Peyer's patch (tissue), 4 donors: ENCODE measurements at places on chromosomes 3 and 15. TPM values are rescaled to one million over a fixed set of nuclear protein-coding genes. Genes with fewer than 3 reads are reported as not detected.

The RAB6B gene
- total RNA-seq, result 0.80 TPM

The IRAK2 gene
- total RNA-seq, result 17.3 TPM

GRCh38 chr3:140391061-140391460 is 286.8 kb upstream of the TRIM42 start:
- DNase-seq, result no peak

DNA sequence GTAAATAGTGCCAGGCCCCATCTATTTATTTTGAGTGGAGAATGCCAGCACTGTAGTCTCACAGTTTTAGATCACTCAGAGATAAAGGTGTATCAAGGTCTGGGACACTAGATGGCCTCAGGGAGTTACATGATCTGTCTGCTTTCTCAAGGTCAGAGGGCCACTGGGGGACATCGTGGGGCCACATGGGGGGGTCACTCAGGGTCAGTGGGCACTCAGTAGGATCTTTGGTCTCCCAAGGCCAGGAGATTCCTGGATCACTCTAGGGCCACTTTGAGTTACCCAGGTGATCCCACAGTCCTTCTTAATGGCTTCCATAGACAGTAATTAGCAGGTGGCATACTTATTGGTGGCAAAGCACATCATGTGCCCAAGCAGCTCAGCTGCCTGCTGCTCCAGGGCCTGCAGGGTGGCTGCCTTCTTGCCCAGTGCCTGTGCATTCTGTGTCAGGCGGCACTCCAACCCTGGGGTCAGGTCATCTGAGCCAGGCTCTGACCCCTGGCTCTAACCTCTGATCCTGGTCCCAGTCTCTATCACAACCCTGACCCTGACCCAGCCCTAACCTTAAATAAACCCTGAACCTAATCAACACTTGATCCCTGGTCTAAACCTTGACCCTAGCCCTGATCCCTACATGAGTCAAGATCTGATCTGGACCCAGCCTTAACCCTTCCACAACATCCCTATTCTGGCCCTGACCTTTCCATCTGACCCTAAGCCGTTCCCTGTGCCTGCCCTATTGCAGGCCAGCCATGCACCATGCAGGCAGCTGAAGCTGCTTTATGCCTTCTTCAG is 1.8 kb upstream of the LAMB2 start:
- no peak for DNase-seq

The SLC28A1 gene
- 67.6 TPM for total RNA-seq

The PTX3 gene
- total RNA-seq, result 0.94 TPM

DNA sequence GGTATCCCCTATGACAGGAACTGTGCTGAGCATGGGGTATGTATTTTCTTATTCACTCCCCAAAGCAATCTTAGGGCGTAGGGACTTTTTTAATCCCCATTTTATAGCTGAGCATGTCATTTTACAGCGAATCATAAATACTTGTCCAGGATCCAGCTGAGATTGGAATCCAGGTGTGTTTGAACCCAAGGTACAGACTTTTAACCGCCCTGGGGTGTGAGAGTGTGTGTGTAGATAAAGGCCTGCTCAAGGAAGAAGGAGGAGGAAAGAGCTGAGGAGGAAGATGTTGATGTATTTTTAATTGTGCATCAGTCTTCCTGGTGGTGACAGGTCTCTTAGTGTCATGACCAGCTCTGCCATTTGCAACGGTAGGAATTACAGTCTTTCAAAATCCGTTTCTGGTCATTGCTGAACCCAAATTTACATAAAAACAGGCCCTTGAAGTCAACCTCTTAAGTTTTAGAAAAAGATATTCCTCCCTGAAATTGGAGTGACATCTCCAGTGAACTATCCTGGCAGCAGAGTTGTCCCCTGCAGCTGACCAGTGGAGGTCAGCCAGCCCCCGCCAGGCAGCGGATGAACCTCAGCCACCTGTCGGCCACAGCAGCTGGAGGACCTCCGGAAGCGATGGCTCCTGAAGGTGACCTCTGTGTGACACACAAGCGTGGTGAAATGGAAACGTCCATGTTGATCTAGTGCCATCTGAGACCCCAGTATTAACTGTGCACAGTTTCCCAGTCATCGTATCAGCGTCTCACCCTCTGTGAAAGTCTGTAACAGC is 92.8 kb upstream of the MITF start:
- peak; percentile 57 for DNase-seq

GRCh38 chr3:171660188-171660587 is 150.1 kb downstream of the PLD1 start:
- no peak for DNase-seq

The CORO2B gene
- total RNA-seq, result 9.1 TPM

DNA sequence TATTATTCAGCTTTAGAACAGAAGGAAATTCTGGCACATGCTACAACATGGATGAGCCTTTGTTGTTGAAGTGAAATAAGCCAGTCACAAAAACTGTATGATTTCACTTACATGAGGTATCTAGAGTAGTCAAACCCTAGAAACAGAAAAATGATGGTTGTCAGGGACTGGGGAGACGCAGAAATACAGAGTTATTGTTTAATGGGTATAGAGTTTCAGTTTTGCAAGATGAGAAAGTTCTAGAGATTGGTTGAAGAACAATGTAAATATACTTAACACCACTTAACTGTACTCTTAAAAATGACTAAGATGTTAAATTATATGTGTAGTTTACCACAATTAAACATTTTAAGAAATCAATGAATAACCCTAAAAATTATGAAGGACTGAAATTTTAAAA is 15.8 kb downstream of the SPTSSB start:
- DNase-seq, result no peak

GRCh38 chr15:29031502-29032228 is 145.9 kb downstream of the APBA2 start:
- DNase-seq, result no peak

- no peak for DNase-seq
Measured at GRCh38 chr3:3618623-3619022, 180.6 kb upstream of the LRRN1 start.

GRCh38 chr15:69002783-69003182 is 11.7 kb upstream of the NOX5 start:
- no peak for DNase-seq

DNA sequence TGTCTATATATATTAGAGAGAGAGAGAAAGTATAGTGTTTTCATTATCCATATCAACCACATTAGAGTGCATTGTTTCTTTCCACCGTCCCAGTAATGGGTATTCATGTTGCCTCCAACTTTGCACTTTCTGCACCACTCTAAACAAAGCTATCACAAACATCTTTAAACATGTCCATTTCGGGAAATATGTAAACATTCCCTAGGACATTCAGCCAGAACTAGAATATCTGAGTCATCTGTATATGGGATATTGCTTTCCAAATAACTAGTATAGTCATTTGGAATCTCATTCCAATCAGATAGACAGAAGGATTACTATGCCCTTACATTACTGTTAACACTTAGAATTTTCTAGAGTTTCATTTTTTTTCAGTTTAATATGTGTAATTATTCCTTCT is 914.9 kb upstream of the EPHA6 start:
- no peak for DNase-seq

DNA sequence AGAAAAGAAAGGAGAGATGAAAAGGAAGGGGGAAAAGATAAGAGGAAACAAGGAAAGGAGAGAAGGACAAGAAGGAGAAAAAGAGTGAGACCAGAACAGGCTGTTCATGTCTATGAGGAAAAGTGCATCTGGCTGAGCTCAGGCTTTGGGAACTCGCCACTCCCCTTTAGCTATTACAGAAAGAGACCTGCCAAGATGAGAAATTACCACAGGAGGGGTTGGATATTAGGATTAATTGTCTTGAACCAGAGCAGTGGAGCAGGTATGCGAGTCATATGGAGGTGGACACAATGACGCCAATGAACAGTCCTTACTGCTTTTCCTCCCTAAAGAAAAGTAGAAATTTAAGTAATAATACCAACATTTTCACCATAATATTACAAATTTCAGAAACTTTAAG is 577.0 kb upstream of the ARRDC4 start:
- DNase-seq, result no peak

The C3orf22 gene
- total RNA-seq, result not detected

DNA sequence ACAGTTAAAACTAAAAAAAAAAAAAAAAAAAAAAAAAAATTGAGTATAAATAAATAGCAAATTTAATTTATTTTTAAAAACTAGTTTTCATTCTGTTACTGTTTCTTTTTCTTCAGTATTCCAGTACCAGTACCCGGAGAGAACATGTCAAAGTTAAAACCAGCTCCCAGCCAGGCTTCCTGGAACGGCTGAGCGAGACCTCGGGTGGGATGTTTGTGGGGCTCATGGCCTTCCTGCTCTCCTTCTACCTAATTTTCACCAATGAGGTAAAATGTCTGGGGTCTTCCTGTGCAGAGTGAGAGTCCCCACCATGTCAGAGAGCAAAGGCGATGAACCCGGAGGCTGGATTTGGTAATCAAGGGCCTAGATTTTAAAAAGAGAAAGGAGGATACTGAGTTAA is 4.4 kb downstream of the TMEM43 start:
- no peak for DNase-seq

DNA sequence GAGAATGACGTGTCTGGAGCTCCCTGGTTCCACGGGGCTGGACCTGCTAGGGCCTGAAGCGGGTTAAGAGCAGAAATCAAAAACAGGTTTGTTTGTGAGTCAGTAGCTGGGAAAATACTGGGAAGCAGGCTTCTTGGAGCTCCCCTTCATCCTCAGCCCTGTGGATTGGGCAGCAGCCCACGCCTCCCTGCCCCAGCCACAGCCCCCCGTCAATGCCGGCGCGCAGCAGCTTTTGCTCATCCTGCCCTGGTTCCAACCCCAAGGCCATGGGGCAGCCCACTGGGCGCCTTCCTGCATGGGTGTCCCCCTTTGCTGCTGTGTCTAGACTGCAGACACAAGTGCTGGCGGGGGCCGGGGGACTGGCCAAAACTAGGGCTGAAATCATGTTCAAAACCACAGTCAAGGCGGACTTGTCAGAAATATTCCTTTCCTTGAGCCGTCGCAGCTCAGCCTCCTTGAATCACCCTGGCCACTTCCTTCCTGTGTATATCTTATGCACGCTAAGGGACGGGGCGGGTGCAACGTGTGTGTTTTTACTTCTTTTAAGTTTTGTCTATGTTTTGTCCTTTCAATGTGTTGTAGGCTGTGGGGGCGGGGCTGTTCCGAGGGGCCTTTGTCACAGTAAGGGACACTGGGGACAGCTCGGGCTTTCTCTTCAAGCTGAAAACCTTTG is 108.1 kb downstream of the KLF13 start:
- DNase-seq, result peak; percentile 91
